ENCODE measurements at places on chromosomes 16 and 17. TPM values are rescaled to one million over a fixed set of nuclear protein-coding genes. Genes with fewer than 3 reads are reported as not detected.

RAMP2 gene
- total RNA-seq: not detected

DNA sequence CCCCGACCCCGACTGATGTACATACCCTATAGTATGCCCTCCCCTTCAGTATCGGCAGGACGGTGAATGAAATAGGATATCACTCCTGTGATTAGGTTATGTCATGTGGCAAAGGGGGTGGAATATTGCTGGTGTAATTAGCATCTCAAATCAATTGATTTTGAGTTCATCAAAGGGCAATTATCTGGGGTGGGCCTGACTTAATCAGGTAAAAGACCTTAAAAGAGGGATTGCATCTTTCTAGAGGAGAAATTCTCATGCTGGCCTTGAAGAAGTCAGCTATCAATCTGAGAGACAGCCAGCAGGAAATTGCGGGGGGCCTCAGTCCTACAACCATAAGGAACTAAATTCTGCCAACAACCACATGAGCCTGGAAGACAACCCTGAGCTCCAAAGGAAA is 10.3 kb downstream of the TRIM25 start:
- peaks cover 49% of the 10 kb centered on the region for H3K36me3 ChIP-seq
- DNase-seq: no peak
- H3K27me3 ChIP-seq: no peaks in the 10 kb centered on the region
- H3K4me1 ChIP-seq: peaks cover 14% of the 10 kb centered on the region

DNA sequence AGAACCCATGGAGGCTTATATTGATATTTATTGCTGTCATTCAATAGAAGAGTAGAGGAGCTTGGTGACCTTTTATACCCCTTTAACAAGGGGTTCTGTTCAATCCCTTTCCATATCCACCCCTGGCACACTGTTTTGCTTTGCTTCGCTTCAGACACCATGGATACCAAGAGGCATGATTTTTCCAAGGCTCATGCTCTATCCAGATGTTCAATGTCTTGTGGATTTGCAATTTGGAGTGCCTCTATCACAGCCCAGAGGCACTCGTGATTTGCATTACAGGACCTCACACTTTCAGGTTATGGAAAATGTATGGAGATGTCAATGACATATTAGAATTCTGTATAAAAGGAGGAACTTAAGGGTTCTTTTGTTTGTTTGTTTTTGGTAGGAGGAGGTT is 21.5 kb downstream of the CFAP20 start:
- H3K27me3 ChIP-seq: no peaks in the 10 kb centered on the region
- no peaks in the 10 kb centered on the region for H3K4me1 ChIP-seq
- H3K4me3 ChIP-seq: no peak overlapping the region

GRCh38 chr17:37273409-37274051 is 102.3 kb upstream of the C17orf78 start:
- H3K4me3 ChIP-seq: no peak overlapping the region
- H3K36me3 ChIP-seq: peaks cover 42% of the 10 kb centered on the region
- DNase-seq: no peak
- no peak overlapping the region for H3K27ac ChIP-seq

DNA sequence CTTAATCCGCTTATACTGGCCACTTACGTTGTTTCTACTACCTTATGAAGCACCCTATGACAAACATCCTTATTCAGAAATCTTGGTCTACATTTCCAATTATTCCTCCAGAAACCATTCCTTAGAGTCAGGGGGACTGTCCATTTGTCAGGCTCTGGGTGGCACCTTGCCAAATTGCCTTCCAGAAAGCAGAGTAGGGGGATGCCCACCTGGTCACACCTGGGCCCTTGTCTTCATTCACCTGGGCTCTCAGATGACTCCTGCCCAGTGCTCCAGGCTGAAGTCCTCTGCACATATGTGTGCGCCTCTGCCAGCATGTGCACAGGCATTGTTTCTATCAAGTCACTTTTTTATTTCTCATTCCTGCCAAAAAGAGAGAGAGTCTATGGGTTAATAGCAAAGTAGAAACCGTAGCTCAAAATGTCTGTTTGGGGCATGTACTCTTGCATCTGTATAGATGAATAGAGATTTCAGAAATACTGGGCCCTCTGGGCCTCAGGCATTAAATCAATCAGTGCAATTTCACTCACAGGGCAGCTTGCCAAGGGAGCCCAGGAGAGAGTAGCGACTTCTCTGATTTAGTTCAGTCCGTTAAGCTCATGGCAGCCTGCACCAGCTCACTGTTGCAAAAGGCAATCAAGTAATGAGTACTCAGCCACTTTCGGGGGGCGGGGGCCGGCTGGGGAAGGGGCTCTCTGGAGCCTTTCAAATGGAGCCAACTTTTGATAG is 104.7 kb downstream of the SOCS1 start:
- no peak overlapping the region for H3K4me3 ChIP-seq
- H3K27ac ChIP-seq: no peak overlapping the region
- no peaks in the 10 kb centered on the region for H3K27me3 ChIP-seq
- H3K36me3 ChIP-seq: peaks cover 3% of the 10 kb centered on the region

SHMT1 gene
- 50.2 TPM for total RNA-seq

DNA sequence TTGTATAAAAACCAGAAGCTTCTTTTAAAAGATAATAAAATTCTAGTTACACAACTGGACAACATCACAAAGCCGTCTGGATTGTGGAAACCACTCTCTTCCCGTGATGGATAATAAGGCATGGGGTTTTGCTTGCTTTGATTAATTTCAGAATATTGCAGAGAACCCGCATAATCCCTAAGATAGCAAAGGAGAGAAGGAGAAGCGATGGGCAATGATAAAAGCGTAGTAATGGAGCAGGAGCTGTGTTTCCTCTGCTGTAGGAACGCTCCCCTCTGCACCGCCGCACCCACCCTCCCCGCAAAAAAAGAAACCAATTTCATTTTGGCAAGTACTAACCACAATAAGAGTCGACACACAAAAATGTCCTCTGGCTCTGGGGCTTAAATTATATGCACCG is 340.9 kb upstream of the PSMD7 start:
- no peak for DNase-seq
- no peaks in the 10 kb centered on the region for H3K4me1 ChIP-seq
- H3K27me3 ChIP-seq: peaks cover 10% of the 10 kb centered on the region

TP53TG3C gene
- not detected for total RNA-seq

- no peaks in the 10 kb centered on the region for H3K27me3 ChIP-seq
- no peaks in the 10 kb centered on the region for H3K36me3 ChIP-seq
- no peak overlapping the region for H3K4me3 ChIP-seq
- no peak overlapping the region for H3K27ac ChIP-seq
- H3K4me1 ChIP-seq: peaks cover 8% of the 10 kb centered on the region
These were observed 8.5 kb upstream of the ZG16 start for GRCh38 chr16:29769507-29769906.

DNA sequence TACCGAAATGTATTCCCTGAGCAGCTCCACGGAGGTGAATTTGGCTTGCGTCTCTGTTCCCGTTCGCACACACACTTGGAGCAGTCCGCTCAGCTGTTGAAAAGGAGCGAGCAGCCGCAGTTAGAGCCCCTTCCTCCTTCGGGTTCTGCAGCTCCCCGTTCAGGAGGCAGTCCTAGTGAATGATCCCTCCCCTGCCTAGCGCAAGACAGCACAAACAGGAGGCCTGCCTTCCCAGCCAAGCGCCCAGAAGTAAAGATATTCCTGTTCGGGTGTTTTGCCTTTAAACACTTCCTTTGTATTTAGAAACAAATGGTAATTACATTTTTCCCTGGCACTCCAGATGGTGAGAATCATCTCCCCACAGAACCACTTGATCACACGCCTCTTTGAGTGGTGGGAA is 64.7 kb downstream of the ABCC12 start:
- no peaks in the 10 kb centered on the region for H3K4me1 ChIP-seq
- H3K4me3 ChIP-seq: no peak overlapping the region
- no peaks in the 10 kb centered on the region for H3K36me3 ChIP-seq
- no peak overlapping the region for H3K27ac ChIP-seq
- peaks cover 15% of the 10 kb centered on the region for H3K27me3 ChIP-seq

- H3K4me1 ChIP-seq: no peaks in the 10 kb centered on the region
- H3K27ac ChIP-seq: no peak overlapping the region
- no peaks in the 10 kb centered on the region for H3K27me3 ChIP-seq
- no peak overlapping the region for H3K4me3 ChIP-seq
- H3K36me3 ChIP-seq: no peaks in the 10 kb centered on the region
These were observed 21.9 kb downstream of the KIF2B start for GRCh38 chr17:53844491-53845107.

GRCh38 chr17:17220529-17220928 is 14.4 kb upstream of the PLD6 start:
- DNase-seq: no peak
- H3K36me3 ChIP-seq: peaks cover 5% of the 10 kb centered on the region
- H3K27ac ChIP-seq: no peak overlapping the region
- H3K27me3 ChIP-seq: no peaks in the 10 kb centered on the region

TRPV3 gene
- total RNA-seq: 0.64 TPM

GRCh38 chr16:16945207-16945606 is 525.6 kb downstream of the XYLT1 start:
- H3K36me3 ChIP-seq: peaks cover 3% of the 10 kb centered on the region
- H3K27me3 ChIP-seq: no peaks in the 10 kb centered on the region
- no peak for DNase-seq
- H3K4me1 ChIP-seq: peaks cover 2% of the 10 kb centered on the region

WNT9B gene
- total RNA-seq: not detected

KRTAP17-1 gene
- not detected for total RNA-seq

DNA sequence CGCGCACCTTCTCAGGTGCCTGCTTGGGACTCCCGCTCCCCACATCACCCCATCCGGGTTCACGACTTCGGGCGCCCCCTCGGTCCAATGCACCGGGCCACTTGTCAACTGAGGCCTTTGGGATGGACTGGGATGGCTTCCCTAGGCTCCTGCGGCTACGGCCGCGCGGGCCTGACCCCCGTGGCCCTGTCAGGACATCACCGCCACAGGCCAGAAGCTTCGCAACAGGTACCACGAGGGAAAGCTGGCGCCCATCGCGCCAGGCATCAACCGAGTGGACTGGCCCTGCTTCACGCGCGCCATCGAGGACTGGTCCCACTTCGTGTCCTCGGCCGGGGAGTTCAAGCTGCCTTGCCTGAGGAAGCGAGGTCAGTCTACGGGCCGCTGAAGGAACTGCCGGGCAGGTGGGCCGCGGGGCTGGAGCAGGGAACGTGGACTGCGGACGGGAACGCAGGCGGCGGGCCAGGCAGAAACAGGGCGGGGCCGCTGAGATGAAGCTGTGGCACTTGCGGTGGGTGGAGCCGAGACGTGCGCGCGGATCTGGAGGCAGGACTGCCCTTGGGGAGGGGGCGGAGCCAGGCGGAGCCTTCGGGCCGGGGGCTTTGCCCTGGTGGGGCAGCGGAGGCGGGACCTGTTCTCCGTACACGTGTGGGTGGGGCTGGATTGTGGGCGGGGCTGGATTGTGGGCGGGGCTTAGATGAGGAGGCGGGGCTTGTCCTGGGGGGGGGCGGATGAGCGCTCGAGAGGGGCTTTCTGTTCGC is 13.7 kb upstream of the CNGB1 start:
- H3K27ac ChIP-seq: peak overlapping the region; percentile 34
- H3K4me1 ChIP-seq: peaks cover 6% of the 10 kb centered on the region
- H3K36me3 ChIP-seq: no peaks in the 10 kb centered on the region
- H3K4me3 ChIP-seq: peak overlapping the region; percentile 91
- peak; percentile 94 for DNase-seq

CIBAR2 gene
- total RNA-seq: not detected

GRCh38 chr17:44220213-44221083 is 973 bp upstream of the UBTF start:
- H3K4me1 ChIP-seq: peaks cover 20% of the 10 kb centered on the region
- peak overlapping the region; percentile 91 for H3K4me3 ChIP-seq
- H3K36me3 ChIP-seq: peaks cover 28% of the 10 kb centered on the region
- peak overlapping the region; percentile 96 for H3K27ac ChIP-seq
- peak; percentile 65 for DNase-seq

DNA sequence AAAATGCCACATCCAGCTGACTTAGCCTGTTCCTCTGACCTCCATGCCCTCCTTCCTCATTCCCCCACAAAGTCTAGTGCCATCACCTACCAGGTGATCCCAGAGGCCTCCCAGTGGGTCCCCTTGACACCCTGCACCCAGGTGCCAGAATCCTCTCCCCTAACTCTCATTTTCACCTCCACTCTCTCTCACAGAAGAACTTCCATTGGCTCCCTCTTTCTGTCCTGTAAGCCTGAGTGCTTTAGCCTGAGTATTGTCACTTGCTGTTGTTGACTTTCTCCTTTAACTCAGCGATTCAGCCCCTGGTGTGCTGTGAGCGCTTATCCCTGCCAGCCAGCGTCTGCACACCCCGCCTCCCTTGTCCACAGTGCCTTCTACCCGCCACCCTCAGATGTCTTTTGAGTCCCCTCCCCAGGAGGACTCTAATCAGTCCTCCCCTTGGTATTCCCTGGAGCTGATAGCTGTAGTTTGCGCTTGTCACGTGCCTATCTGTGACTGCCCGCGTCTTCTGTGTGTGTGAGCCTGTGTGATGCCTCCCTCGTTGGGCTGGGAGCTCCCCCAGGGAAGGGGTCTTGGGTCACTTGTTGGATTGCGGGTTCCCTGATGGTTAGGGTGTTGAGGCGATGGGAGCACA is 31.9 kb downstream of the ARHGAP23 start:
- H3K27me3 ChIP-seq: peaks cover 18% of the 10 kb centered on the region
- H3K36me3 ChIP-seq: no peaks in the 10 kb centered on the region
- H3K27ac ChIP-seq: no peak overlapping the region
- no peaks in the 10 kb centered on the region for H3K4me1 ChIP-seq

CCL1 gene
- total RNA-seq: not detected

PHOSPHO1 gene
- not detected for total RNA-seq

ARMC7 gene
- 6.6 TPM for total RNA-seq

DNA sequence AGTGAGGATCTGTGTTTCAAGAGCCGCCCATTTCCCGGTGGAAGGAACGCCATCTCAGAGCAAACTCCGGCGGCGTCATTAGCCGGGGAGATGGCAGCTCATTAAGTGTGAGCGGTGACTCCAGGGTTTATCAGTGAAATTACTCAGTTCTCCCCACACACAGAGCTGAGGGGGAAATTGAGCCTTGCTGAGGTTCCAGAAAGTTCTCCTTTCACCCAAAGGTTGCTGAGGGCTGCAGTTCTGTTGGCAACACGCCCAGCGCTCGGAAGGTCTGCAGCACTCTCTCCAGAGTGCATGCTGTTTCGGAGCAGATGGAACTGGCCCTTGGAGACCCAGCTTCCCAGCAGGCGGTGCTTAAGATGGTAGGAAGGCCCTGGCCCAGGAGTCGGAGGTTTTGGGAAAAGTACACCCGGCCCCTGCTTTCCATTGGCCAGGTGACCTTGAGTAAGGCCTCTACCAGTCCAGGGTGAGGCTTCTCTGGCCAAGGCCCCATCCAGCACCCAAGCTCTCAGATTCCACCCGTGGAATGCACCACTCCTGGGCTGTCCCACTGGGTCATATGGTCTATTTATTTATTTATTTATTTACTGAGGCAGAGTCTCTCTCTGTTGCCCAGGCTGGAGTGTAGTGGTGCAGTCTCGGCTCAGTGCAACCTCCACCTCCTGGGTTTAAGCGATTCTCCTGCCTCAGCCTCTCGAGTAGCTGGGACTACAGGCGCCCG is 167.7 kb upstream of the CIBAR2 start:
- no peaks in the 10 kb centered on the region for H3K4me1 ChIP-seq
- H3K36me3 ChIP-seq: no peaks in the 10 kb centered on the region
- no peak overlapping the region for H3K27ac ChIP-seq
- no peaks in the 10 kb centered on the region for H3K27me3 ChIP-seq
- DNase-seq: no peak
- H3K4me3 ChIP-seq: no peak overlapping the region

GRCh38 chr16:52372313-52372712 is 174.6 kb downstream of the TOX3 start:
- H3K27ac ChIP-seq: no peak overlapping the region
- H3K4me3 ChIP-seq: no peak overlapping the region
- no peaks in the 10 kb centered on the region for H3K36me3 ChIP-seq
- no peak for DNase-seq
